Stimulated activated CD8-positive, alpha-beta memory T cell treated with anti-CD3 and anti-CD28 coated beads, Interleukin-7, amount 100 ng/mL, for 1 hour (primary cell): ENCODE measurements at places on chromosomes 12 and 14.

DNA sequence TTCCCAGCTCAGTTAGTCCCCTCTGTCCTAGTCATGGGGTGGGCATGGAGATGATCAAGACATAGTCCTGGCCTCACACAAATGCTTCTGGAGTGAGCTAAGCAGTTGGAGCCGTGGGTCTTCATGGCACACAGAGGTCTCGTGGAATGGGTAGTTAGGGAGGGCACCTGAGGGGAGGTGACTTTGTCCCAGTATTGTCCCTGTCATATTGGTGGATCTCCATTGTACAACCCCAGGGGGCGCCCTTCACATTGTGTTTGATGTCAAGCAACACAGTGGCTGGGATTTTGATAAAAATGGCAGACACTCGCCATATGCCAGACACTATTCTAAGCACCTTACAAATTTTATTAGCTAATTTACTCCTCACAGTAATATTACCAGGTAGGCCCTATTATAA is 175.4 kb upstream of the LHX5 start:
- DNase-seq, result no peak

DNA sequence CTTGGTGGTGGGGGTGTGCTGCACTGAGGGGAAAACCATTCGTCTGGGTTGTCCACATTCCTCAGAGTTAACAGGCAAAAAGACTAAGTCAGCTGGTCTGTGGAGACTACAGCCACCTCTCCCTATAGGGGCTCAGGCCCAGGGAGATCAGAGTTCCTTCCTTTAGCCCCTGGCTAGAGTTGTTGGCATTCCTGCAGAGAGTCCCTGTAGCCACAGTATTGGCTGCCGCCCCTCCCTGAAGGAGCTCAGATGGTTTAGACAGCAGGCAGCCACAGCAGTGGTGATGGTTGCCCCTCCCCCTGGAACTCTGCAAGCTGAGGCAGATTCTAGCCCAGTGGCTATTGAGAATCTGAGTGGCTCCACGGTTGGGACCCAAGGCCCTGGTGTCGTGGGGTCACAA is 1072.5 kb upstream of the ATXN7L3B start:
- no peak for DNase-seq

DNA sequence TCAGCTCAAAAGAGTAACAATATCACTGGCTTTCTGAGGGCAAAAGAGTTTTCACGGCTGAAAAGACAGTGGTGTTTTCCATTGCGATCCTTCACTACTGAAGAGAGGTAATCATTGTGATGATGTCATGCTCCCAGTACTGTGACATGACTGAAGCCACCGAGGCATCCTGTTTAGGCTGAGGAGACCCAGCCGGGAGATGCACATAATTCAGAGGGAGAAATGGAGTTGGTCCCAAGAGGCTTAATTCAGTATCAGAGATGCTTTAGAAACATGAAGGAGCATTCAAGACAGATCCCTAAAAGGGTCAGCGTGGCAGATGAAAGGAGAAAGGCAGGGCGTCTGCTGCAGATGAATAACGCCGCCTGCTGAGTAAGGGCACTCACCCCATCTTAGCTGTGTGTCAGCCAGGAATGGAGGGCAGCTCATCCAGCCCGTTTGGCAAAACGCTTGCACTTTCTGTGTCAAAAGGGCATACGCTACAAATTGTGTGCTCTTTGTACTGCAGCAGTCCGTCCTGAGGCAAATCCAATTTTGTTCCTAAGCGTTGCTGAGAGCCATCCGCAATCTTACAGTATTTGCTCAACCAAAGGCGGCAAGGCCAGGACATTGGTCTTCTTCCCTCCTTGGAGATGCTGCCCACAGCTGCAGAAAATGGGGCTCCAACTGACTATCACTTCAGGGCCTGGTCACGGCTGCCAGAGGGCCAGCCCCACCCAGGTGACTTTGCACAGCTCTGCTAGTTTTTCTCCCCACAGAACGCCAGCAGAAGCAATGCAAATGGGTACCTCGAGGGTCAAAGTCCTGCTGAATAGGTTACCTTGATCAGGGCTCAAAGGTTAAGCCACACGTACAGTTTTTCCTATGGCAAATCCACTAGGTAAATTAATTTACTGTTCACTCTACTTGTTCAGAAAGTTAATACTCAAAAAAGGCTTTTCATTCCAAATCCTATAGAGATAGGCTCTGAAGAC is 23.5 kb downstream of the CCDC92 start:
- no peak for DNase-seq

DNA sequence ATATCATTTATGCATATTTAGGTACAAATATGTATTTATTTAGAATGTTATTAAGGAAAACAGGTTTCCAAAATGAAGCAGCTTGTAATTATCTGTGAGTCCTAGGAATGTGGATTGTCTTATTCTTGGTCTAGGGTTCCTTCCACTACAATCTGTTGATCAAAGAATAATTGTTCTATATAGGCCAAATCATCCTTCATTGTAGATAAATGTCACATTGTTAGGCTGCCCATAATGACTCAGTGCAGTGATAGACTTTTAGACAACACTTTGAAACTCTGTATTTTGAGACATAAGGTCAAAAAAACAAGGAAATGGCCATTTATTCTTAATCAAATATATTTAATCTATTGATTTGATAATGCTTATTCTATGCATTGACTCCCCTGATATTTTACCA is 283.0 kb downstream of the ACSS3 start:
- DNase-seq, result no peak

DNA sequence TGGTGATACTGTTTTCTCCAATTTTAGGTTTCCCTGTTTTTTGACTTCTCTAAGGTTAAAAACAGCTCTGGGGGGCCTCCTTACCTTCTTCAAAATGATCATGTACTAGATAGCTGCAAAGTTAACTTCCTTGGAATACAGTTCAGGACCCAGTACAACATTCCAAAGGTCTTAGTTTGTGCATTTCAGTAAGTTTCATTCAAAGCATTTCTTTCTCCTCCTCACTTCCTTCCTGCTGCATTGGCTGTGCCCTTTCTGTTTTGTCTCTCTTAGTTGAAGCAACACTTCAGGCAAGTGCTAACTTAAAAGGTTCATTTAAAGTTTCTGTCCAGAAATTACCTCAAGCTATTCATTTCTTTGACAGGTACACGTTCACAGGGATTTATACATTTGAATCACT is 95.7 kb downstream of the SCN8A start:
- DNase-seq, result no peak

- DNase-seq, result no peak
Measured at GRCh38 chr12:46985816-46986215, 93.6 kb upstream of the PCED1B start.

GRCh38 chr14:54177641-54178621 is 218.9 kb upstream of the CDKN3 start:
- DNase-seq, result no peak

- DNase-seq, result no peak
Measured at GRCh38 chr12:107360482-107360881, 267.1 kb upstream of the CRY1 start.

- DNase-seq, result no peak
Measured at GRCh38 chr14:88007608-88008007, 2.7 kb downstream of the GPR65 start.

DNA sequence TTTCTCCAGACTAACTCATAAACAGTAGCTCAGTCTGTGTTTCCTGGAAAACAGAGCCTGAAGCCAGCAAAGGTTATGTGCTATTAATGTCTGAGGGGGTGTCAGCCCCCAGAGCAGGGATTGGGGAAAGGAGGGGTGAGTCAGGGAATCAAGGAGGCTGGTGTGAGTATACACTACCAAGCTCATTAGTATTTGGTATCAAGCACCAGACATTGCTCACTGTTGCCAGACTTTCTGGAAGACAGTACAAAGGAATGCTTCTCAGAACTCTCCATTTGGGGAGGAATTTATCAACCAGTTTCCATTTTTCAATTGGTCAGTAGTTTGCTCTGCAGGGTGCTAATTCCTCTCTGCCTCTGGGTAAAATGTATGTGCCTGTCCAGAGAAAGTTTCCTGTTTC is 443.4 kb downstream of the GLT1D1 start:
- DNase-seq, result no peak

- no peak for DNase-seq
Measured at GRCh38 chr12:104844123-104844522, 114.0 kb downstream of the SLC41A2 start.

DNA sequence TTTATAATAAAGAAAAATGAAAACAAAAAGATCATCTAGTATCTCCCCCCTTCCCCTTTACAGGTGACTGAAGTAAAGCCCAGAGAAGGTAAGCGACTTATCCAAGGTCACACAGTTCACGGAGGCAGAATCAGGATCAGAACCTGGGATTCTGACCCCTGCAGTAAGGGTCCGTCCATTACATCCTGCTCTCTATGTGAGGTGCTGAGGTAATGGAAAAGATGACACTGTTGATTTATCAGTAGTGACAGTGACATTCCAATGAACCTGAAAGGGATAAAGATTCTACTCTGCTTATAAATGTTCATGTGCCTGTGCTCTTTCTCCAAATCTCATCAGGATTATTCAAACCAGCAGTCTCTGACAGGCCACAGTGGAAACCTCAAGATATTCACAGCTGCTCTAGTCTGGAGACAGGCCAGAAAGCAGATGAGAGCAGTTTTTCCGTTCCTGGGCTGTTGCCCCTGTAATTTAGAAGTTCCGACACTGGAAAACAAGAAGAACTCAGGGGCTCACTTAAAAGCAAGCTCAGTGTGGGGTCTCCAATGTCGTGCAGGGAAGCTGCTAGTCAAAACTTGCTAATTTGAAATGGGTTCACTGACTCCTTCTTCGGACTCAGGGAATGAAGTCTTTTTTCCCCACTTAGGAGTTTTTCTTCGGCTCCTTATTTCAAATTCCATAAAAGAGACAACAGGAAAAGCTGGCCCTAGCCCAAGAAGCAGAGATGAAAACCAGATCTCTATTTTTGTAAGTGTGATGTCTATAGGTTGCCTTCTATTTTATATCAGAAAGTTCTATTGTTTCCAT is 131.8 kb upstream of the EEA1 start:
- DNase-seq, result no peak

DNA sequence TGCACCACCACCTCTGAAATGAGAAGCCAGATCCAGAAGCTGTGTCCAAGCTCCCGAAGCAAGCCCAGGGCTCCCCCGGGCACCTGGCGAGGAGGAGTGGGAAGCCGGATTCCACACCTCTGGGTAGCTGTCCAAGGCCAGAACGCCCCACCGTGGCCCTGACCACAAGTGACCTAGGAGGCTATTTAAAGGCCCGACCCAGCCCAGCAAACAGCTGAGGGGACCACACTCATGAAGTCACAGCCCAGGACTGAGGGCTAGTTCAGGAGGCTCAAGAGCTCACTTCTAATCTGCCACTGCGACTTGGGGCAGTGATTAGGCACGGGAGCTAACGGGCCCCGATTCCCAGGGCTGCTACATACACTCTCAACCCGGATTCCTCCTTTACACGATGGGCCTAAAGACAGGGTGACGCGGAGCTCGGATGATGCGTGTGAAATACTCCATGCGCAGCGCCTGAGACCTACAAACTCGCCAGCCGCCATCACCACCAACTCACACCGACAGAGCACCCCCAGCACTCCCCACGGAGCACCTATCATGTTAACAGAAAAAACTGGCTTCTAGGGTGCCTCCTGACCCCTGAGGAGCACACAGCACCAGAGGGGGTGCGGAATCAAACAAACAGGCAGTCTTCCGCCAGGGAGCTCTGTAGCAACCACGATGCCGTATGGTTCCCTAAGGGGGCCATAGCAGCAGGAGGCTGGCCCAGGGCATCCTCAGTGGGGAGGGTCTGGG is 84.0 kb upstream of the GPR68 start:
- no peak for DNase-seq

DNA sequence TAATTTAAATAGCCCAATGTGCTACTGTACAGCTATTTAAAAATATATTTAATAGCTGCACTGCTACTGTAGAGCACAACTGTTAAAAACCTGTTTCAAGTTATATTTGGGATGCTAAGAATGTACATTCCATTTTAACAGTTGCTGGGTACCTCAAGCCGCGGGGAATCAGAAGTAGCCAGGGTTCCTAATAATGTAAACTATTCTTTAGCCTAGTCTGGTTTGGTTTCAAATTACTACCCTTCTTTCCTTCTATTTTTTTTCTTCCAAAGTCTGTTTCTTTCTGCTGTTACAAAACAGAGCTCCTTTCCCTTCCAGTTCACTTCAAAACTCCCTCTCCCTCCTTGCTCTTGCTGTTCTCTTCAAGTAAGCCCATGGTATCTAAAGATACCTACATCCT is 21.3 kb downstream of the SCAF11 start:
- no peak for DNase-seq

- no peak for DNase-seq
Measured at GRCh38 chr12:1633459-1633858, 4.4 kb downstream of the WNT5B start.

DNA sequence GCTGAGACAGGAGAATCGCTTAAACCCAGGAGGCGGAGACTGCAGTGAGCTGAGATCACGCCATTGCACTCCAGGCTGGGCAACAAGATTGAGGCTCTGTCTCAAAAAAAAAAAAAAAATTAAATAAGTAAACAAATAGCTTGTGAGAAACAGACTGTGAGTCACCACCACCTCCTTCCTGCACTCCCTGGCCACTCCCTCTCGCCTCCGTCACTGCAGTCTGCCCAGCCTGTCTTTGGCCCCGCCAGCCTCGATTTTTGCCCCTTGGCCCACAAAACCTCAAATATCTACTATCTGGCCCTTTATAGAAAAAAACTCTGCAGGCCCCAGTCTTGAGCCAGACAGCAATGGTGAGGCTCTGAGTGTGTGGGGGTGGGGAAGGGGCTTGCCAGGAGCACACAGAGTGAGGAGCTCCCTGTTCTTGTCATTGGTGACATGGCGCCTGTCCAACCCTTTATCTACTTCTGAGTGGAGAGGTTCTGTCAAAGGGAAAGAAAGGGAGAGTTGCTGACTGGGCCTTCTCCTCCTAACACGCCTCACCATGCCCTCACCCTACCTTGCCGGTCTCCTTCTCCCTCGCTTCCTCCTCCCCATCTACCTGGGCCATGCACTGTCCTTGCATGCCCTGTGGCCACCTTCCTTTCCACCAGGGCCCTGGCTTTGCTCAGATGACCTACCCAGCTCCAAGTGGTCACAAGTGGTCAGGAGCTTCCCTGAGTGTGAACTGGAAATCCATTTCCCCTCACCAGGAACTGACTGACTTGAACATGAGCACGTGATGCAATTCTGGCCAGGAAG is 22.1 kb downstream of the LGMN start:
- DNase-seq, result no peak

- DNase-seq, result no peak
Measured at GRCh38 chr12:27593266-27593665, 69.3 kb downstream of the PPFIBP1 start.

DNA sequence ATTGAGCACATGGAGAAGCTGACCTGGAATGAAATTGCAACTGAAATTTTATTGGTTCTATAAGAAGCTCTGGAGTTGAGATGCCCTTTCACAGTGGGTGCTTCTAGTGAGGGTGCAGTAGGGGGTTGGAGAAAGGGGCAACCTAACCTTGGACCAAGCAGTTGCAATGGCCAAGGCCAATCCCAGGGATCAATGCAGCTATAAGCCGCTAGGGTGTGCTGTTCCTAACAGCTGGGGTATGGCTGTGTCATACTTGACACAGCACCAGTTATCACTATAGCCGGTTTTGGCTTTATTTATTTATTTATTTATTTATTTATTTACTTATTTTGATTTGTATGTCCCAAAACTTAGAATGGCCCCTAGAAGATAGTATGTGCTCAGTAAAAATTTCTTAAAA is 505.9 kb downstream of the FLRT2 start:
- DNase-seq, result no peak
